ENCODE measurements at places on chromosomes 7 and 10.
A peak's percentile ranks its signal among the peaks of the same experiment; 100 is the strongest.

DNA sequence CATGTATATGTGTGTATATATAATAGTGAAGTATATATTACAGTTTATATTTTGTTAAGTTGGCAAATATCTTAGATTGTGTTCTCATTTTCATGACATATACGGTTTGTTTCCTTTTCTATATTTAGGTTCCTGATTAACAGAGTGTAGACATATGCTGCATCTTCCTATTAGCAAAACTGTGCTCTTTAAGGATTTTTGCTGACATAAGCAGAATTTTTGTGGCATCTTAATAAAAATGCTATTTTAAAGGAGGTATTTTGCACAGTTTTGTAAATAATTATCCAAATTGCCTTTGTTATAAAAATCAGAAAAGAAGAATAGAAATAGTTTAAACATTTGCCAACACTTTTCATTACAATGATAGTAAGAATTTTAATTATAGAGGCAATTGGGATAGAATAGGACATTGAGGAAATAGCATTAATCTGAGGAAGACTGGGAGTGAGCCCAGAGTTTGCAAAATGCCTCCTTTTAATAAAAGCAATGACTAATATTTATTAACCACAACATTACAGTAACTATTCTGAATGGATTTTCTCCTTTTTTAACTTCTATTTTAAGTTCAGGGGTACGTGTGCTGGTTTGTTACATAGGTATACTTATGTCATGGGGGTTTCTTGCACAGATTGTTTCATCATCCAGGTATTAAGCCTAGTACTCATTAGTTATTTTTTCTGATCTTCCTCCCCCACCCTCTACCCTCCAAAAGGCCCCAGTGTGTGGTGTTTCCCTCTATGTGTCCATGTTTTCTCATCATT, 38.2 kb downstream of the KCND2 start:
- DNase-seq: no peak

DNA sequence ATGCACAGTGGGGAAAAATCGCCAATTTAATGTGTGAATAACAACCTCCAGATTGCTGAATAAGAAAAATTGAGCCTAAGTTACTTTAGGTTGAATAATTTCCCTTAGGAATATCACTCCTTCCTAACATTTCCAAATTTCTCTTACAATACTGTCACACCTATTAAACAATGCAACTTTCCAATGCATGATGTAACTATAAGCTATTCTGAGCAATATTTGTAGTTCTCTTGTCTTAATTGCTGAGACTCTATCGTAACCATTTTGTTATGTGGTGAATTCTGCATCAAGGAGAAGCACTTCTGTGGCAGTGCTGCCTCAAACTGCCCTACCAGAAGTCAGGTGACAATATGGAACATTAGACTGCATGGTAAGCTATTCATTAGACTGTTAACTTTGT, 386.7 kb upstream of the LRRN3 start:
- DNase-seq: no peak

DNA sequence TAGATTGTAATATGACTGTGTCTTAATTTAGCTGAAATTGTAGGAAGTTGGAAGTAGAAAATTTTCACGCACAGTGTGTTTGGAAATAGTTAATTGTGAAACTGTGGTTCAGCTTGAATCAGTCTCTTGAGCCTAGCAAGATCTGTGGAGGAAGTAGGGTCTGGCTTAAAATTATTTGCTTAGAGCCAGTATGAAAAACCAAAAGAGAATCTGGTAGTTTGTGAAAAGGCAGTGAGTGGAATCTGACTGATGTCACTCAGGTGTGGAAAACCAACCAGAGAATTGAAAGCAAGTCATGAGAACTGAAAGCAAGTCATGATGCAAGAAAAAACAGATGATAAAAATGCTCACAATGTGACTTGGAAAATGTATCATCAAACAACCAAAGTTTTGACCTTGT, 11.5 kb downstream of the LIPJ start:
- no peak for DNase-seq

DNA sequence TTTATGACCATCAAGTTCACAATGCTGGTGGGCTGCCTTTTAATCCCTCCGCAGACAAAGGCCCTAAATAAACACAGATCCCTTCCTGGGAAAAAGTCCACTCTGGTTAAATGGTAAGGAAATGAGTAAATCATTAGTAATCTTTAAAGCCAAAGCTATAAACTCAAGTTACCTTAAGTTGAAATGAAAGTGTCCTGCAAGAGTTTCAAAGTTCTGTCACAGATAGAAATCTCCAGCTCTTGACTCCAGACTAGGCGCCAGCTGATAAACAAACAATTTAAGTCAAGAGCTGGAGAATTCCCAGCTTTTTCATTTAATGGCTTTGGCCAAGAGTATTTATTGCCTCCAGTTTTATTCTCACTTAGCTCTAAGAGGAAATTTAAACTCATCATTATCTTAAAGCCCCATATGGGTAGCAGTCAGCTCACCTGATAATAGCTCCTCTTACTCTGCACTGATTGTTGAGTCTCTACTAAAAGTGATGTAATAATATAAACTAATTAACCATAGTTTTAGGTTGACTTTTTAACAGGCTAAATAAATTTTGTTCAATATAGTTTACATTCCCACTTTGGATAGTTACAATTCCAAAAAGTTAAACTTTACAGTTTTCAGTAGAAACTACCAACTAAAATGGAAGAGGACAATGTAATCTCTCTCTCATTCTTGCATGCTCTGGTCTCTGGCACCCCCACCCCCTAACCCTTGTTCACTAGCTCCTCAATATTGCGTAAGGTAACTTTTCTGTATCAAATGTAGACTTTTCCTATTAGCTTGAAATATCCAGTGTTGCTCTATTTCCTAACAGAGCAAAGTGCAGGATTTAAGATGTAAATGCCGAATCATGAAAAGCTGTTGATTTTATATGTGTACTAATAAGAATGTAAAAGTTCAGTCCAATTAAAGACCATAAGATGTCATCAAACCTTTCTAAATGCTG, 56.1 kb downstream of the HIBADH start:
- DNase-seq: no peak

DNA sequence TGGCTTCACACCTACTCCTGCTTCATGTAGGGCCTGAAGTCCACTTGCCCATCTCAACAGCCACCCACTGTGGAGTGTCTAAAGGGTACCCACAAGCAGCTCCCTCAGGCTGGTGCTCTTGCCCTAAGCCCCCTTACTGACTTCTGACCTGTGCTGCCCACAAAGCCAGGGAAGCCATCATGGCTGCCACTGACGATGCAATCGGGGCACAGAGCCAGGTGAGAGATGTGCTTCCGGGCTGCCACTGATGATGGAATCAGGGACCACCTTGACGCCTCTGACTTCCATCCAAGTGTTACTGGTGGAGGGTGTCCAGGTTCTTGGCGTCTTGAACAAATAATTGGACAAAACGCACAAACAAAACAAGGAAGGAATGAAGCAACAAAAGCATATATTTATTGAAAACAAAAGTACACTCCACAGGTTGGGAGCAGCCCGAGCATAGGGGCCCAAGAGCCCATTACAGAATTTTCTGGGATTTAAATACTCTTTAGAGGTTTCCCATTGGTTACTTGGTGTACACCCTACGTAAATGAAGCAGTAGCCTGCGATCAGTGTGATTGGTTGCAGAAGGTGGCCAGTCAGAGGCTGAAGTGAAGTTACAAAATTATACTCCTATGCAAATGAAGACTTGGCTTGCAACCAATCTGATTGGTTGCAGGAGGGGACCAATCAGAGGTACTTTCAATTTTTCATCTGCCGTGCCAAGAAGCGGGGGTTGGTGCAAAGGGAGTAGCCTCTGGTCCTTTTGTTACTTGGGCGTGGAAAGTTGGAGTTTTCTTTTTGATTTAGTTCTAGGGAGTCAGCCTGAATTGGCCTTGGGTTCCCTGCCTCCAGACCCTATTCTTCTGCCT, 4.5 kb downstream of the CPA2 start:
- DNase-seq: no peak

DNA sequence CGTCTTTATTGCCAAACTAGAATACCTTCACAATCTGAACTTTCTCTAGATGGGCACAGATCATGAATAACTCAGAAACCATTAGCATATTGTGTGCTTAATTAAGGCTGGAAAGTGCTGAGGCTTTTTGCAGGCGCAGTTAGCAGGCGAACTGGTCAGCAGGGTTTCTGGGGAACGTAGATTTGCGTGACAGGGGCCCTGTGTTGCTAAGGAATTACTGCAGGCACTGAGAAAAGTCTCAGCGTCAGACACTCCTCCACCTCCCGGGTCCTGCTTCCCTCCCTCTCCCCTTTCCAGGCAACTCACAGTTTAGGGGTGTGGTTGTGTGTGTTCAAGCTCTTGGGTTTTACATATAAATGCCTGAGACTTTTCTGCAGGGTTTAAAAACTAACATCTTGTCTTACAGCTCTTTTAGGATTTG, 2.2 kb downstream of the MAP3K8 start:
- DNase-seq: no peak

DNA sequence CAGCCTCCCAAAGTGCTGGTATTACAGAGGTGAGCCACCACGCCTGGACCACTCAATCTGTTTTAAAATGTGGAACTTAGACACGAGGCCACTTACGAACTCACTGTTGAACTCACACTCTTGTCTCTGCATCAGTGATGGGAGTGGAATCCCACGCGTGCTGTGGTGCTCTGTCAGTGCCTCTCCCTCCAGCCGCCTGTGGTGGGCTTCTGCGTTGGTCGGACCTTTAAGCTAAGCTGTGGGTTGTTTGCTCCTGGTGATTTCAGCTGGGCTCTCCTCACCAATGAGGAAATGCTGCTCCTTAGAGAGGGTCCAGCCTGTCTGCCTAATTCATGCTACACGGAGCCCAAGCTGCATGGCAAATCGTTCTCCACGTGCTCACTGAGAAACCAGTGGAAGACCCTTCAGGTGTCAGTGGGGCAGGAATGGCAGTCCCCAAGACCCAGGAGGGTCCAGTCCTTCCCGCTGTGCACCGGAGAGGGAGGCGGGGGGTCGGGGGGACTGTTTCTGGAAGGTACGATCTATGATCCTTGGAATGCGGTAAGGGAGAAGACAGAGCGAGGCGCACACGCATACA, 17.9 kb upstream of the PRKAR1B start:
- no peak for DNase-seq

DNA sequence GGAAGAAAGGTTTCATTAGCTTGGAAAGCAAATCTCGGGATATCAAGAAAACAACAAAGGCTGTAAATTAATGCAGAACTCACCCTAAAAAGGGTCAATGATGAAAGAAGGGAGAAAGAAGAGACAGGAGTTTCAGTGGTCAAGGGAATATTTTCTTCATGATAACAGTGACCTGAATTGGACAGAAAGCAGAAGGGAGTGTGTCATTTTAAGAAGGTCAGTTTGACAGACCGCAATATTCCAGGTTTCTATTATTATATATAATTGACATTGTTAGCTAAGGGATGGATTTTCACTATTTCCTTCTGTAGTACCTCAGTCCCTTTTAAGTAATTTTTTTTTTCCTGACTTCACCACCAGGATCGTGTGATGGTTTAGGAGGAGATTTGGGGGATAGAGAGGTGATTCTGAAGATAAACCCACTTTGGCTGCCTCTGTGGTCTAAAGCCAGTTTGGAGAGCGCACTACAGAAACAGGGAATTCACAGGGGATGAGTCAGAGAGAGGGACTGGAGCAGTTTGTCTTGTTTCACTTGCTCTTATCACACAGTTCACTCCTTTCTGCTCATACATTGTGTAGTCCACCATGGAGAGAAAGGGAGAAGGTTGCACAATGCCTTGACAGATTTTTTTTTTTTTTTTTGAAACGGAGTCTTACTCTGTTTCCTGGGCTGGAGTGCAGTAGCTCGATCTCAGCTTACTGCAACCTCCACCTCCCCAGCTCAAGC, 417.9 kb downstream of the AUTS2 start:
- no peak for DNase-seq

GRCh38 chr7:83468251-83468739, 180.6 kb downstream of the SEMA3E start:
- DNase-seq: peak; percentile 44

- DNase-seq: no peak
These were observed 150.2 kb upstream of the INSYN2A start for GRCh38 chr10:127346604-127347003.

DNA sequence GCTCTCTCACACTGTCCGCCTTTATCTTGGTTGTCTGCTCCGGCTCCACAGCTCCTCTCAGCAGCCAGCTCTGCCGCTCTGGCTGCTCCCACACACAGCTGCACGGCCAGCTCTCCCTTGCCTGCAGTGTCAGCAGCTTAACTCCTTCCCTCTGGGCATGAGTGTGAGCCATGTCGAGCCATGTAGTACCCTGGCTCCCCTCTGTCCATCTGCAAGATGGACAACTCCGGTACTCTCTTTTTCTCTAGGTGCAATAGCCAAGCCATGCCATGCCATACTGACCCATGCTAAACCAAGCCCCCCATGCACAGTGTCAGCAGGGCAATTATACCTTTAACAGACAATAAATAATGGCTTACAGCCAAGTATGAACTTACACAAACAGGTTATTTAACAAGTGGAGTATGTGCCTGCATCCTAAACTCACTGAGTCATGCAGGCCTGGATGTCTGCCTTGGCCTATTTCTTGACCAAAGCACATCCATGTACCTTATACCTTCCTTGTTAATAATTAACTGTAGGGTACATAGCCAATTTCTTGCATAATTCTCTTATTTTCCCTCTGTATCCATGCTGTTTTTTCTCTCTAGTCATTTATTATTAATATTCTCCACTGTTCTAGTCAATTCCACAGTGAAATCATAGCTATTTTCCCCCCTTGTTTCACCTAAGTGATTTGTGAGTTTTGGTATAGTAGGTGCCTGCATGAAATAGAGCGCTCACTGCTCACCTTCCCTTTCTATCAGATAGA, 170.9 kb downstream of the CDK14 start:
- DNase-seq: no peak

GRCh38 chr7:1127001-1127400, 33.0 kb downstream of the ZFAND2A start:
- DNase-seq: no peak

DNA sequence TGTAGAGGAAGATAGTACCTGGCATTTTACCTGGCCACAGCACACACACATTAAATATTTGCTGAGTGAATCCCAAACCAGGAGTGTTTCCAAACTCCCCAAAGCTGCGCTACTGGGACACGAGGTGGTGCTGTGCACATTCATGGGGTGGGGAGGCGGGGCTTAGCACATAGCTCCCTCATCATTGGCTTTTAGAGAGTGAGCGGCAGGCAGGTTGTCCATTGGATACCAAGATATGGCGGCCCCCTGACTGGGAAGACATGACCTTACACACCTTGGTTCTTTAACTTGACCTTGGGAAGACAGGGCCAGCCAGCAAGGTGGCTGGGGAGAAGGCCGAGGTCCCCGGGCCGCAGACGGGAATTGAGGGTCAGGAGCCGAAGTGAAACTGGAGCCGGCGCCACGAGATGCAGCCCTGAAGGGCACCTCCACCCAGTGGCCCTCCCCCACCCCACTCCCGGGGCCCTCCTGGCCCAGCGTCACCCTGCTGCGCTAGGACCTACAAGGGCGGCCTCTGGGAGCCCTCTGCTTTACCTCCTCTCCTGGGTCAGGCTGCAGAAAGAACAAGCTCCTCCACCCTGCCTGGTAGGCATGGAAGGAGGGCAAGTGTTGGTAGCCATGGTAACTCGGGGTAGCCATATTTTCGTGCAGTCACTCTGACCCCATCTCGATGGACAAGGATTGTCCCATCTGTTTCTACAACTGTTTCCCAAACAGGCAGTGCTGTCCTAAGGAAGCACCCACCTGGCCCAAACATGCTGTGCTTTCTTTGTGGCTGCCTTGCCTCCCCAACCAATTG, 24.0 kb downstream of the TMEM176A start:
- no peak for DNase-seq

Data from NCI-H2081 treated with DMSO at 0.1 percent for 48 hours (cell line).